Stimulated activated CD4-positive, alpha-beta T cell treated with anti-CD3 and anti-CD28 coated beads, Interleukin-2, amount 100 ng/mL, for 48 hours (primary cell): ENCODE measurements at places on chromosomes 6 and 20.

DNA sequence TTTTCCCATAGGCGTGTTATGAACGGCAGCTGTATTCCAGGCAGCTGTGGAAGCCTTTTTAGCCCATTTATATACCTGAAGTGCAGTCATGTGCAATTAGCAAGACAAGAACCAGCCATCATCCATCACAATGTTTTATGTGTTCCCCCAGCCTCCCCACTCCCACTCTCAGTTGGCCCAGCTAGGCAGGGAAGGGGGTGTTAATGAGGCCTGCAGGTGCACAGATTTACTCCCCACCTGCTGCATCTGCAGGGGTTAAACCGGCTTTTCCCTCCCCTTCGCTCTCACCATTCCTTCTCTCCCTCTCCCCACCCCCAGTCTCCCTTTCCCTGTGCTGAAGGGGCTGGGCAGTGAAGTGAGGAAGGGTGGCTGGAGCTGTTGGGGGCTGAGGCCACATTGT lies 149.8 kb upstream of the AKAP12 start:
- DNase-seq: no peak

- DNase-seq: no peak
Measured at GRCh38 chr6:93040375-93040774, 379.0 kb downstream of the EPHA7 start.

DNA sequence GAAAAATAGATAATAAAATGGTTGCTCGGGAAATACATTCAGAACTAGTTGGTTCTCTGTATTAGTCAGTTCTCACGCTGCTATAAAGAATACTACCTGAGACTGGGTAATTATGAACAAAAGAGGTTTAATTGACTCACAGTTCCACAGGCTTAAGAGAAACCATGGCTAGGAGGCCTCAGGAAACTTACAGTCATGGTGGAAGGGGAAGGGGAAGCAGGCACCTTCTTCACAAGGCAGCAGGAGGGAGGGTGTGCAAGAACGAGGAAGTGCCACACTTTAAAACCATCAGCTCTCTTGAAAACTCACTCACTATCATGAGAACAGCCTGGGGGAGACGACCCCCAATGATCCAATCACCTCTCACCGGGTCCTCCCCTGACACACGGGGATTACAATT lies 24.2 kb upstream of the SNX9 start:
- no peak for DNase-seq

- no peak for DNase-seq
Measured at GRCh38 chr6:3193102-3193849, 34.2 kb downstream of the TUBB2B start.

- DNase-seq: no peak
Measured at GRCh38 chr6:43823879-43824702, 54.1 kb downstream of the VEGFA start.

DNA sequence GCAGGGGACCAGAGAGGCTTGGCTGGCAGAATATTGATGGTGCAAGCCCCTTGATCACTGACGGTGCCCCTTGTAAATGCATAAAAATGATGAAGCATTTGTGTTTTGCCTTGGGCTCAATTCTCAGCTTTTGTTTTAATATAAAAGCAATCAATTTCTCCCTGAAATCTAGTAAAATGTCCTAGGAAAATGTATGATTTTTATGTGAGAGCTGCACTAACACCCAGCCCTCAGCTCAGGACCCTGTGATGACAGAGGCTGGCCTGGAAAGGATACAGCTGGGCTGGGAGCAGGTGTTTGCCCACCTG lies 84.7 kb upstream of the PHACTR3 start:
- no peak for DNase-seq

GRCh38 chr20:17505636-17506517 lies 25.3 kb downstream of the BFSP1 start:
- peak; percentile 52 for DNase-seq

DNA sequence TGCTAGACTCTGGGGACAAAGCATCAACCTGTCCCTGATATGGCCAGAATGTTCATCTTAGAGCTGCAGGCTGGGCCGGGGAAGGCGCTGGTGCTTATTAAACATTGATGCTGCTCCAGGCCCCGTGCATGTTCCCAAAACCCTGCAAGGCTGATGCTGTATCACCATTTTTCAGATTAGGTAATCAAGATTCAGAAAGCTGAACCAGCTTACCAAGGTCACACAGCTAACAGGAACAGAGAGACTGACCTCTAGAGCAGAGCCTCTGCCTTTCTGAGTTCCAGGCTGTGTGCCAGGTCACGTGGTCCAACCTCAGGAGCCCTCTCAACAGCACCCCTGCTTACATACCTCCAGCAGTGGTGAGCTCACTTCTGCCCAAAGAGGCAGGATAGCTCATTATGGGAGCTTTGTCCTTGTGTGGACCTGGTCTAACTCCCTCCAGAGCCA lies 16.1 kb upstream of the VSTM2L start:
- DNase-seq: no peak
